T-helper 17 cell (primary cell): ENCODE measurements at places on chromosomes 3 and 15.

DNA sequence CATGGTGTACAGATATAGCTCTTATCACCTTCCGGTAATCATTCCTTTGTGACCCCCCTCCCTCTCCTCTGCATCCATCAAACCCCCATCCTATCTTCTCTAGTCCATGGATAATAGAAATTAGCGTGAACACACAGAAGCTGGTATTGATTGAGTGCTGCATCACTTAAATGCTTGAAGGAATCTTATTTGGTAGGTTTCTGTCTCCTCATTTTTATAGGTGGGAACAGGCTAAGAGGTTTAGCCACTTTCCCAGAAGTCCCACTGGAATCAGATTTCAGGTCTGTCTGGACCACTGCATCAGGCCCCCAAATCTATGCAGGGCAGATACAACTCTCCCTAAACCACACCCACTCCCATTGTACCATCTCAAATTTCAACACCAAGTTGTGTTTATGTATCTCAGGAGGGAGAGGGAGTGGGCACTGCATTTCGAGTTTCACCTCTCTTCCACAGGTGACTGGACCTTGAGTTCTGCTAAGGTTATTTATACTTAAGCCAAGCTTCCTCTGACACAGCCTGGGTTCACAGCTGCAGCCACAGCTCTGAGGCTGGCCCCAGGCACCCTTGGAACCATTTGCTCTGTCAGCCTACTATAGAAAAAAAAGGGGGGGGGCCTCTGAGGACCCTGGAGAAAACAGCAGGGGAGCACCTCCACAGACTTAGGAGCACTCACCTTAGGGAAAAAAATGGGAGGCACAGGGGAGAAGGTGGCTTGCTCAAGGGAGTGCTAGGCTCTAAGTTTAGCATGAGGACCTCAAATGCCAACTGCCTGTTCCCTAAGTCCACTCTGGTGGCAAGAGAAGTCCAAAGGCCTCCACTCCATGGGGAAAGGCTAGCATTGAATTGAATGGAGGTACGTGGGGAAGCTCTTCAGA lies 2.1 kb upstream of the NMB start:
- peak overlapping the region; percentile 21 for H3K4me3 ChIP-seq
- peaks cover 16% of the 10 kb centered on the region for H3K4me1 ChIP-seq
- no peaks in the 10 kb centered on the region for H3K36me3 ChIP-seq
- no peaks in the 10 kb centered on the region for H3K27me3 ChIP-seq

- H3K27me3 ChIP-seq, result no peaks in the 10 kb centered on the region
- H3K36me3 ChIP-seq, result peaks cover 7% of the 10 kb centered on the region
- H3K27ac ChIP-seq, result peak overlapping the region; percentile 53
- H3K4me3 ChIP-seq, result peak overlapping the region; percentile 39
- DNase-seq, result no peak
- peaks cover 47% of the 10 kb centered on the region for H3K4me1 ChIP-seq
Observed at GRCh38 chr3:12659316-12660015, 4.5 kb downstream of the RAF1 start.

GRCh38 chr15:33243869-33244268 lies 49.4 kb upstream of the FMN1 start:
- peaks cover 28% of the 10 kb centered on the region for H3K27me3 ChIP-seq
- no peak overlapping the region for H3K27ac ChIP-seq
- DNase-seq, result no peak
- no peak overlapping the region for H3K4me3 ChIP-seq
- peaks cover 12% of the 10 kb centered on the region for H3K4me1 ChIP-seq

DNA sequence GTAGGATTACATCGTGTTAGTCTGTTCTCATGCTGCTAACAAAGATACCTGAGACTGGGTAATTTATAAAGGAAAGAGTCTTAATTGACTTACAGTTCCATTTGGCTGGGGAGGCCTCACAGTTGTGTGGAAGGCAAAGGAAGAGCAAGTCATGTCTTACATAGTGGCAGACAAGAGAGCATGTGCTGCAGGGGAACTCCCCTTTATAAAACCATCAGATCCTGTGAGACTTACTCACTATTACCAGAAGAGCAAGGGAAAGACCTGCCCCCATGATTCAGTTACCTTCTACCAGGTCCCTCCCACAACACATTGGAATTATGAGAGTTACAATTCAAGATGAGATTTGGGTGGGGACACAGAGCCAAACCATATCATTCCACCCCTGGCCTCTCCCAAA lies 3.4 kb downstream of the SLC25A26 start:
- no peak for DNase-seq
- no peak overlapping the region for H3K4me3 ChIP-seq
- peaks cover 8% of the 10 kb centered on the region for H3K36me3 ChIP-seq
- H3K27me3 ChIP-seq, result no peaks in the 10 kb centered on the region
- H3K4me1 ChIP-seq, result peaks cover 46% of the 10 kb centered on the region
- H3K27ac ChIP-seq, result peak overlapping the region; percentile 45

- H3K36me3 ChIP-seq, result peaks cover 2% of the 10 kb centered on the region
- H3K27ac ChIP-seq, result peak overlapping the region; percentile 41
- H3K27me3 ChIP-seq, result no peaks in the 10 kb centered on the region
- H3K4me3 ChIP-seq, result no peak overlapping the region
- peaks cover 12% of the 10 kb centered on the region for H3K4me1 ChIP-seq
Observed at GRCh38 chr3:128369881-128370642, 96.6 kb downstream of the DNAJB8 start.

- no peaks in the 10 kb centered on the region for H3K27me3 ChIP-seq
- H3K27ac ChIP-seq, result no peak overlapping the region
- DNase-seq, result no peak
- no peaks in the 10 kb centered on the region for H3K36me3 ChIP-seq
- no peak overlapping the region for H3K4me3 ChIP-seq
Observed at GRCh38 chr3:50474717-50475116, 28.7 kb downstream of the CACNA2D2 start.

DNA sequence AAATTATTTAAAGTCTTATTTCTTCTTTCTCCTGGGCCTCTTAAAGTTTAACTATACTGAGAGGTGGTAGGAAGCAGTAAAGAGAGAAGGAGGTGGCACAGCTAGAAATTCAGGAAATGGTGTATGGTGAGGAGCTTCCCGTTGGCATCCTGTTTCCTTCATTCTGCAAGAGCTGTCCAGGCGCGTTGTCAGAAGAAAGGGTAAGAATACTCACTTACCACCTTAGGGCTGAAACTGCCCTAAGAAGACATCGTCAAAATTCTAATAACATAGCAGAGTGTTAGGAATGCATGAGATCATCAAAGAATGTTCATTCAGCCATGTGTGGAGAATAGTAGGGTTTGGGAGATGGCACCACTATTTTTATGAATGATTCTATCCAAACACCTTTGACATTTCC lies 699.6 kb downstream of the MCTP2 start:
- H3K36me3 ChIP-seq, result no peaks in the 10 kb centered on the region
- no peak for DNase-seq
- no peak overlapping the region for H3K27ac ChIP-seq
- no peaks in the 10 kb centered on the region for H3K27me3 ChIP-seq
- no peaks in the 10 kb centered on the region for H3K4me1 ChIP-seq

DNA sequence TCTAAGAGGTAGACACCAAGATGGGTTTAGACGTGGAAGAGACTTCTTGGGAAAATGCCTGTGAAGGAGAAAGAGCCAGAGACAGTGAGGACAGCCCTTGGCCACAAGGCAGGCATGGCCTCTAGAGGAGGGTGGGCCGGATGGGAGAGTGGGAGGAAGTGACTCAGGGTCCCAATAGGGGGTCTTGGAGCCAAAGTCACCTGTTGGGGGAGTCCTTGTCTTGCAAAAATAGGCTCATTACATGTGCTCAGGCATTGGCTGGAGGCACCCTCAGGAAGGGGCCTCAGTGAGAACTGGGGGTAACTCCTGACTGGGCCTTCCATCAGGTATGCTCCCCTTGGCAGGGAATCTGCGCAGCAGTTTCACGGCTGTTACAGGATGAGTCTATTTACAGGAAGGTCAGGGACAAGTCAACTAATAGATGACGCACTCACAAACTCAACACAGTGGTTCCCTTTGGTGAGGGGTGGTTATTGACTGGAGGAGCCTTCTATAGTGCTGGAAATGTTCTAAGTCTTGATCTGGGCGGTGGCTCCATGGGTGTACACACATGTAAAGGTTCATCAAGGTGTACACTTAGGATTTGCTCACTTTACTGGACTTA lies 259.6 kb downstream of the XXYLT1 start:
- peaks cover 2% of the 10 kb centered on the region for H3K36me3 ChIP-seq
- H3K27ac ChIP-seq, result no peak overlapping the region
- peaks cover 31% of the 10 kb centered on the region for H3K27me3 ChIP-seq
- H3K4me1 ChIP-seq, result peaks cover 10% of the 10 kb centered on the region
- H3K4me3 ChIP-seq, result no peak overlapping the region
- DNase-seq, result no peak

DNA sequence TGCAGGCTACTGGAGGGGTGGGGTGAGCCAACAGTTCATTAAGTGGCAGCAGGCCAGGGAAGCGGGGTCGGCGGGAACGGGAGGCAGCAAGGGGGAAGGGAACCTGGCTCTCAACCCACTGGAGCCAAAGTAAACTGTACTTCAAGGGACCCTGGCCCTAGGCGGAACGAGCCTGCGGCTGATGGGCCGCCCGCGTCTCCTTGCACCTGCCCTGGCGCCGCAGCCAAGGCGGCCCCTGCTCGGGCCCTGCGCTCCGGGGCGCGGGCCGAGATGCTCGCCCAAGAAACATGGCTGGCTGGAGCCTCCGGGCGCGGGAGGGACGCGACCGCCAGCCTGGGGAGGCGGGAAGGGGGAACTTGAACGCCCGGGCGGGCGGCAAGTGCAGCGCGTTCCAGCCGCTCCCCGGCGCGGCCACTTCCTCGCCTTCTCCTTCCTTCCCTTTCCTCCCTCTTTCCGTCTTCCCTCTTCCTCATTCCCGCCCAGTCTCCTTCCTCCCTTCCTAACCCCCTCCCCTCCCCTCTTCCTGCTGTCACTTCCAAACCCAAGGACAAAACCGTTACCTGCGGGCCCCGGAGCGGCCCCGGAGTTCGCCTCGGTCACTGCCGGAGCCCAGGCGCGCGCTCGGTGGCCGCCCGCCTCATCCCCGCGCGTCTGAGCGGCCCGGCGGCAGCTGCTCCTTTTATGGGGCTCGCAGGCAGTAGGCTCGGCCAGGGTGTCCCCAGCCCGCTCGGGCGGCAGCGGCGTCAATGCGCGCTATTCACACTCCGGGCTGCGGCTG lies 489.7 kb downstream of the MAGI1 start:
- H3K27ac ChIP-seq, result no peak overlapping the region

DNA sequence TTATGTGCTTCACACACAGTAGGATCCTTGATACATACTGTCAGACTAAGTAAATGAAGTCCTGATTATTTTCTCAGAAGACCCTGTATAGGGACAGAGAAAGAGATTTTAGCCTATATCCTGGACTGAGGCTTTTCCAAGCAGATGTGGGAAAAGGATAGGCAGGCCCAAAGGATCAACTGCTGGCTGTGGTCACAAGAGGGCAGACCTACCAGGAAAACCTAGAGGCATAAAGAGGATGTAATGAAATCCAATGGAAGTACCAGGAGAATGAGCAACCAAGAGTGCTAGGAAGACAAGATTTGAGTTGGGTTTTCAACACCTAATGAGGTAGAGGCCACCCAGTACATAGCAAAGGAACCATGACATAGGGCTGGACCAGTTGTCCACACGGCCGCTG lies 23.1 kb downstream of the DCLK3 start:
- peaks cover 2% of the 10 kb centered on the region for H3K4me1 ChIP-seq
- peaks cover 6% of the 10 kb centered on the region for H3K36me3 ChIP-seq
- H3K27me3 ChIP-seq, result peaks cover 38% of the 10 kb centered on the region
- H3K27ac ChIP-seq, result no peak overlapping the region
- no peak overlapping the region for H3K4me3 ChIP-seq

DNA sequence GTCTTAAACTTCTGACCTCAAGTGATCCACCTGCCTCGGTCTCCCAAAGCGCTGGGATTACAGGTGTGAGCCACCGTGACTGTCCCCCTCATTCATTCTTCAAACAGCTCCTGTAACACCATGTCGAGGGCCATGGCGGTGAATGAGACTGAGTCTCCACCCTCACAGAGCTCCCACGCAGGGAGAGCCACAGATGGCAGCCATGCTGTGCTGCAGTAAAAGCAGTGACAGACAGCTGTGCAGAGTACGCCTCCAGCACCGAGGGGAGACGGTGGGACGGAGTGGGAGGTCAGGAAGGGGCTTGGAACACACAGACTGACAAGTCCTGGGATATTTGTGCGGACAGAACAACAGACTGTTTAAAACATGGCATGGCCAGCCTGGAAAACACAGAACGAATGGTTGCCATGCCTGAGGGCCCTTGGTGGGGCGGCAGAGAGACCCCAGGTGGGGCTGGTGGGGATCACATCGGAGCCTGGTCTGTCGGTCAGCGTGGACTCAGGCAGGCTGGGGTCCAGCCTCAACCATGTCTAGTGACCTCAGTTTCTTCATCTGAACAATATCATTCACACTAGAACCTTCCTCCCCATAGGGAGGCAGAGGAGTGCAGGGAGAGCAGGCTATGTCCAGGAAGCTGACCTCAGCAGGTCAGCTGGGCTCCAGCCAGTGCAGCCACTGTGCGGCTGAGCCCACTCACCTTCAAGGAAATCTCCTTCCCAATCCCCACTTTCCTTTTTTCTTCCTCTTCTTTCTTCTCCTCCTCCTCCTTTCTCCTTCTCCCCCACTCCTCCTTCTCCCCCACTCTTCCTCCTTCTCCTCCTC lies 20.6 kb upstream of the LCTL start:
- H3K4me3 ChIP-seq, result no peak overlapping the region
- H3K27ac ChIP-seq, result no peak overlapping the region
- no peaks in the 10 kb centered on the region for H3K4me1 ChIP-seq
- H3K36me3 ChIP-seq, result no peaks in the 10 kb centered on the region
- peaks cover 39% of the 10 kb centered on the region for H3K27me3 ChIP-seq

DNA sequence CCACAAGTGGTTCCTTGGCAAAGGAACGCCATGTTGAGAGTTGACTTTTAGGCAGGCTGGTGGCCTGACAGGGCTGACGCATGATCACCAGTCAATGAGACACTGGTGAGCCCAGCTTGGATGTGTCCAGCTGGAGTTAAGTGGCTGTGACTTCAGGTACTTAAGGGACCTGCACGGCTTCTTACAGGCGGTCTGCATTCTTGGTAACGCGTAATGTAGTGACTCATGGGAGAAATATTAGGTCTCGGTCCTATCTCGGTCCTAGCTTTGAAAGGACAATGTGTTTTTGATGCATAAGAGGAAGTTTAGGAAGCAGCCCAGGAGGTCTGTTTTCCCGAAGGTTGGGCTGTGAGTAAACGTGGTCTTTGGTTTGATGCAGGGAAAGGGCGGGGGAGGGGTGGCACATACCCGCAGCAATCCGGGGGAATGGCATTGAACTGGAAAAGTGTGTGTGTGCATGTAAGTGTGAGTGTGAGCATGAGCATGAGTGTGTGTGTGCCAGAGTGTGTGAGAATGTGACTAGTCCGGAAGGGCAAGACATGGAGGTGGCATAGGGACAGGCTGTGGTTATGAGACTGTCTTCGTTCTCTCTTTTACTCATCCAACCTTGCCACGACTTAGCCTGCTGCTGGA lies 55.3 kb downstream of the FAM43A start:
- H3K27ac ChIP-seq, result no peak overlapping the region
- H3K4me1 ChIP-seq, result no peaks in the 10 kb centered on the region
- DNase-seq, result no peak
- no peak overlapping the region for H3K4me3 ChIP-seq
- peaks cover 56% of the 10 kb centered on the region for H3K27me3 ChIP-seq
